ENCODE measurements at places on chromosomes 5 and 9. TPM values are rescaled to one million over a fixed set of nuclear protein-coding genes. Genes with fewer than 3 reads are reported as not detected.

DNA sequence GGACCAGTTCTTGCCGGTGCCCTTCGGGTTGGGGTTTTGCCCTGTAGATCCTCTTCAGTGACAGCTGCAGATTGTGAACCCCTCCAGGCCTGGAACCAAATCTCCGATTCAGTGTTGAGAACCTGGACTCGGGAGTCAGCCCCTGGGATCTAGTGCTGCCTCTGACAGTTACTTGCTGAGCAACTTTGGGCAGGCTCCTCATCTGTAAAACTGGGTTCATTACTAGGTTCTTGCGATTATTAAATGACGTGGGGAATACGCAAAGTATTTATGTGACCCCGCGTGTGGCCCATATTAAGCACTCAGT, 600 bp downstream of the ERCC6L2 start:
- DNase-seq = no peak

- DNase-seq = no peak
Measured at GRCh38 chr5:164000819-164001218, 495.4 kb downstream of the MAT2B start.

SLC6A3 gene
- polyA plus RNA-seq = 0.13 TPM

GRCh38 chr5:68565427-68565826, 349.9 kb downstream of the PIK3R1 start:
- DNase-seq = no peak

- no peak for DNase-seq
Measured at GRCh38 chr5:111248571-111248970, 24.4 kb downstream of the CAMK4 start.

SPATA6L gene
- polyA plus RNA-seq = 7.2 TPM

DNA sequence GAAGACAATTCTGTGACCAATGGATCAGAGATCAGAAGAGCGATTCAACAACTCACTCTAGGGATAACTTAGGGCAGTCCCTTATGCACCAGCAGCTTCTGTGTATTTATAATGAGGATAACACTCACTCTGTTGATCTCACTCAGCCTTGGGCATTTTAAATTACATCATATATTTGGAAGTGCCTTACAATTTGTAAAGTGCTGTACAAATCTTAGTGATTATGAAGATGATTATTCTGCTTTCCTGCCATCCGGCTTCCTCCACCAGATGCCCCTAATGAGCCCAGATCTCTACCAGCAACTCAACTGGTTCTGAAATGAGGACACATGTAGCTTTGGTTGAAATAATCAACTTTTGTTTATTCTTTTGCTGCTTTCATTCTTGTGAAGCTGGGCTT, 105.3 kb downstream of the PCSK1 start:
- DNase-seq = no peak

GRCh38 chr5:114981111-114981510, 188.6 kb downstream of the TRIM36 start:
- no peak for DNase-seq

- DNase-seq = no peak
Measured at GRCh38 chr5:78204241-78204640, 90.3 kb downstream of the AP3B1 start.

GRCh38 chr9:281741-282645, 67.3 kb downstream of the DOCK8 start:
- no peak for DNase-seq

- DNase-seq = no peak
Measured at GRCh38 chr5:174371600-174372094, 326.1 kb downstream of the NSG2 start.

- DNase-seq = no peak
Measured at GRCh38 chr9:71562140-71562539, 206.2 kb downstream of the CEMIP2 start.

- DNase-seq = no peak
Measured at GRCh38 chr9:114096041-114096511, 3.0 kb downstream of the KIF12 start.

SLC6A18 gene
- 0.03 TPM for polyA plus RNA-seq

GRCh38 chr5:139459451-139459934, 3.0 kb downstream of the ECSCR start:
- no peak for DNase-seq

GRCh38 chr5:146081556-146081955, 23.8 kb downstream of the PLAC8L1 start:
- DNase-seq = no peak

GARIN3 gene
- not detected for polyA plus RNA-seq

GRCh38 chr5:131264451-131265099, 722 bp downstream of the CDC42SE2 start:
- peak; percentile 19 for DNase-seq

DNA sequence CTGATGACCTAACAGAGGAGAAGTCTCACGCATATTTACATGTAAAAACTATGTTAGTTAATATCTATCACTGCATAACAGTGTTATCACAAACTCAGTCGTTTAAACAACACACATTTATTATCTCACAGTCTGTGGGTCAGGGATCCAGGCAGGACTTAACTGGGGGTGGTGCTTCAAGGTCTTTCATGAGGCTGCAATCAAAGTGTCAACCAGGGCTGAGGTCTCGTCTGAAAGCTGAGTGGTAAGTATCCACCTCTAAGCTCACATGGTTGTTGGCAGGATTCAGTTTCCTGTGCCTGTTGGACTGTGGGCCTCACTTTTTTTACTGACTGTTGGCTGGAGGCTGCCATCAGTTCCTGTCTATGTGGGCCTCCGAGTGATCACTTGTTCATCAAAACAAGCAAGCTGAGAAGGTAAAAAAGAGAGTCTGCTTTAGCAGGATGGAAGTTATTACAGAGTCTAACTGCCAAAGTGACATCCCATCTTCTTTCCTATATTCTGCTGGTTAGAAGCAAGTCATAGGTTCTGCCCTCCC, 188.6 kb downstream of the CARTPT start:
- DNase-seq = peak; percentile 29

DNA sequence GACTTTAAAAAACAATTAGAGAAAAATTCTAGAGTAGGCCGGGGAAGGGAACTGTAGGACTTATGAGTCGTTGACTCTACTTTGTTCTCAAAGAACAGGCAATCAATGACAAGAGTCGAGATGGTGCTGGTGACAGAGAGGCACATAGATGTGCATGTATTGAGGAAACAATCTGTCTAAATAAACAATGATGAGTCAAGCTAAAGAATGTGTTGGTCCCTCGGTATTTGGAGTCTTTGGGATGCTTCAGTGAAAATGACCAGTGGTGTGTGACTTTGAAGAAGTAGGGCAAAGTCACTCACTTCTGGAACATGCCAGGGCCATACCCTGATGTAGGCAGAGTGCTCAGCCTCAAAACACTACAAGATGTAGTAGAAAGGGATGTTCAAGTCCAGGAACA, 288.1 kb upstream of the PANK3 start:
- no peak for DNase-seq

DNA sequence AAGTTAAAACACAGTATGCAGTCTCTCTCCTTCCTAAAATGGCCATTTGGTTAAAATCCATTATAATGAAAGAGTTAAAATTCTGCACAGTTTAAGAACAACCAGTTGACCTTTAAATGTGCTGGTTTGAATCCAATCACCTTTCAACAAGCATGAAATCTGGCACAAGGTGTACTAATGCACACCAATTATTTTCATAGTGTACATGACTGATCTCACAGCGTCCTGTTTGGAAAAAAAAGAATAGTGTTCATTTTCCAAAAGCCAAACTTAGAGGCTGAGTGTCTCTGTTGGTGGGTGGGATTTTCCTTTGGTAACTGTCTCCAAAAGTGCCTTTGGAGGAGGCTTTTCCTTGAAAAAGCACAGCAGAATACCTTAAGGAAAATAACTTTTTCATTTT, 180.6 kb downstream of the DEPDC1B start:
- DNase-seq = no peak

DNA sequence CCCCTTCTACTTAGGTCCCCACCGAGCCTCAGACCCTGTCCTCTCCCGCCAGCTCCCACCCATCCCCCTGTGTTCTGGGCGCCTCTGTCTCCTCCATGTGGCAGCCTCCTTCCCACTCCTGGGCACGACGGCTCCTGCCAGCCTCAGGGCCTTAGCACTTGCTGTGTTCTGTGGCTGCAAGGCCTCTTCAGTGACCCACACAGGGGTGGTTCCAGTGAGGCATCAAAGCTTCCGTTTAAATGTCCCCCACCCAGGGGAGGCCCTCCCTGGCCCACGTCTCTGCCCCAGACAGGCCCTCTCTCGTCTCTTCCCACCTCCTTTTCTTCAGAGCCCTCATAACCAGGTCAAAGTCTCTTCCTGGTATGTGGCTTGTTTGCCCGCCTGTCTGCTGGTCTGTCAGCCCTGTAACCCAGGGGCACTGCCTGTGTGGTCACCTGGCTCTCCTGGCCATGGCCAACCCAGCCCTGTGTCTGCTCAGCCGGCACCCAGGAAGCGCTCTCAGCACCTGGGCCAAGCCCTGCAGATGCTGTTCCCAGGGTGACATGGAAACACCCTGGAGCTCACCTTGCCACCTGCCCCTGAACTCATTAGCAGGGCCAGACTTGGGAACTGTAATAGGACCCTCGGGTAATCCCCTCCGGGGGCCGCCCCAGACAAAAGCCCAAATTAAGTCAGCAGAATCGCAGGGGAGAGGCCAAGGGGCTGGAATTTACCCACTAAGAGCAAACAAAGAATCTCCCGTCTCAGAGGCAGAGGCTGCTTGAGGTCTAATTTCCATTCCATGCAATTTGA, 33.7 kb downstream of the LHX3 start:
- DNase-seq = peak; percentile 84

ST8SIA4 gene
- 4.7 TPM for polyA plus RNA-seq

DNA sequence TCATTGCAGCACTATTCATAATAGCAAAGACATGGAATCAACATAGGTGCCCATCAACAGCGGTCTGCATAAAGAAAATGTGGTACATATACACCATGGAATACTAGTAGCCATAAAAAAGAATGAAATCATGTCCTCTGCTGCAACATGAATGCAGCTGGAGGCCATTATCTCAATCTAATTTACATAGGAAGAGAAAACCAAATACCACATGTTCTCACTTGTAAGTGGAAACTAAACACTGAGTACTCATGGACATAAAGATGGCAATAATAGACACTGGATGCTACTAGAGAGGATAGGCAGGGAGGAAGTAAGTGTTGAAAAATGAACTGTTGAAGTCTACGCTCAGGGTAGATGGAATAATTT, 203.9 kb upstream of the CDH9 start:
- no peak for DNase-seq

EQTN gene
- polyA plus RNA-seq = 0.34 TPM

- DNase-seq = peak; percentile 15
Measured at GRCh38 chr9:20884985-20885593, 146.4 kb downstream of the HACD4 start.

DNA sequence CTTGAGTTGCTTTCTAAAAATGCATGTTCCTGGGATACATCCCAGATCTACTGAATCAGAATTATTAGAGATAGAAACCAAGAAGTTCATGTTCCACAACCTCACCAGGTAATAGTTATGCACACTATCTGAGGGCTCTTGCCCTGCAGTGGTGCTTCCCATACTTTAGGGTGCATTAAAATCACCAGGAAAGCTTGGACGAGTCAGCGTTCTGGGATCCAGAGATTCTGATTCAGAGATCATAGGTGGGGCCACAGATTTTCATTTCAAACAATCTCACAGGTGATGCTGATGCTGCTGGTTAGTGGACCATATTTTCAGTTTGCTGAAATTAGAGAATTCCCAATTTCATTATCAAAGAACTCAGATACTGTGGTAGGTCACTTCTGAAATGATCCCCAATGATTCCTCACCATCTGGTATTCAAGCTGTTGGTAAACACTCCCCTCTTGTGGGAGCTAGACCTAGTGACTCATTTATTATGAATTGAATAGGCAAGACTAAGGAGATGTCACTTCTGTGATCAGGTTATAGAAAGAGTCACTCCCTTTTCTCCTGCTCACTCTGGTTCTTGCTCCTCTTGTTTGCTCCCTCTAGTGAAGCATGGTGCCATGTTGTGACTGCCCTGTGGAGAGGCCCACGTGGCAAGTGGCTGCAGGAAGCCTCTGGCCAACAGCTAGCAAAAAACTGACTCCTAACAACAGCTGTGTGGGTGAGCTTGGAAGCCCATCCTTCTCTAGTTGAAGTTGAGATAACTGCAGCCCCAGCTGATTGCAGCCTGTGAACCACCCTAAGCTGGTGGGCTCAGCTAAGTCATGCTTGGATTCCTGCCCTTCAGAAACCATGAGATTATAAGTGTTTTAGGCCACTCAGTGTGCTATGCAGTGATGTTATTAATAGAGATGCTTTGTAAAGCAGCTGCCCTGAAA, 59.8 kb downstream of the SH3TC2 start:
- DNase-seq = no peak

- DNase-seq = no peak
Measured at GRCh38 chr5:54608423-54609085, 91.0 kb downstream of the SNX18 start.

CRB2 gene
- polyA plus RNA-seq = 2.3 TPM

DNA sequence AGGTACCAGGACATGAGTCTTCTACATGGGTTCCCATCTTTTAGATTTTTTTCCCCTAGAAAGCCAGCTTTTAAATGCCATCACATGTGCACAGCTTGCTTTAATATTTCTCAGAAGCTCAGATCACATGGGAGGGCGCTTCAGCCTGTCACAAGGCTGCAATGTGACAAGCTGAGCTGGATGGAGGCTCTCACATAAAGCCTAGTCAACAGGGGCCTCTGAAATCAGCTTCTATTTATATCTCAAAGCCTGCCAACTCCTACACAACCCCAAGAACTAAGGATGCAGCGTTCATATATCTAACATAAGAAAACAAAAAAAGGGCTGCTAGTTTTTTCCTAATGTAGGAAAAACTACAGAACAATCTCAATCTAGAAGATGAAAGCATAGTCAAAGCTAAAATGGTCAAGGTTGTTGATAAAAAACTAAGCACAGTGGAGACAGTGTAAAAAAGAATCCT, 2.3 kb downstream of the ZFAND5 start:
- DNase-seq = peak; percentile 78

- DNase-seq = no peak
Measured at GRCh38 chr5:172906436-172906835, 52.8 kb upstream of the RPL26L1 start.

DNA sequence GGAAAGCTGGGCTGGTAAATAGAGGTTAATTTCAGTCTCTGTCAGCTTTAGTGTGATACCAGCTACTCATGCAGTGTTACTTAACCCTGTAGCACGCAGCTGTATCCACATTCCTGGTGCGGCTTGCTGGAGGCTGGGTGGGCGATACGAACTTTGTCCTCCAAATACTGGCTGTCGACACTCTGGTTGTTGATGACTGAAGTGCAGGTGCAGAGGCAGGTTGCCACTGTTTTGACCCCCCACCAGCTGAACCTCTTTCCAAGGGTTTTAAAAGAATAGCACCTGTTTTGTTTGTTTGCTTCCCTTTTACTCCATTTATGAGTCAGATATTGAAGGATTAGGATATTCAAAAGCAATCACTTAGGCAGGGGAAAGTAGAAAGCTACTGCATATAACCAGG, 4.4 kb upstream of the RABGAP1 start:
- DNase-seq = peak; percentile 45

DNA sequence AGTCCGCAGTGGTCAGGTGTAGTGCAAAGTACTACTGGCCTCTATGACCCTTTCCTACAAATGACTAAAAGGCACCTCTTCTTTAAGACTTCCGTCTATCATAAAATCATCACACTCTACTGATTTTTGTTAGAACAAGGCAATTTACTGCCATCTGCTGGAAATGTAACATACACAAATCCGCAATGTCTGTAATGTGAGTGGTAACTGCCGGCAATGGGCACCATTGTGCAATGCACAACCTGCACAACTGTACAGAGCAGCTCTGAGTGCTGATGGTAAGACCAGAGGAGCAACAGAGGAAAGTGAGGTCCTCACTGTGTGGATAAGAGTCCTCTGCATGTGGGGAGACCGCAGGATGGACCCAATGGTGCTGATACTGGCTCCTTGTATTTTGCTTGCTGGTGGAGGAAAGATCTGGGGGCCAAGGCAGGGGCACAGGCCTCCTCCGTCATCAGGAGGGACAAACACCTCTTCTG, 103.7 kb downstream of the ATPSCKMT start:
- peak; percentile 37 for DNase-seq
